Islet precursor cell (in vitro differentiated cells): ENCODE measurements at places on chromosomes 2 and 18.

DNA sequence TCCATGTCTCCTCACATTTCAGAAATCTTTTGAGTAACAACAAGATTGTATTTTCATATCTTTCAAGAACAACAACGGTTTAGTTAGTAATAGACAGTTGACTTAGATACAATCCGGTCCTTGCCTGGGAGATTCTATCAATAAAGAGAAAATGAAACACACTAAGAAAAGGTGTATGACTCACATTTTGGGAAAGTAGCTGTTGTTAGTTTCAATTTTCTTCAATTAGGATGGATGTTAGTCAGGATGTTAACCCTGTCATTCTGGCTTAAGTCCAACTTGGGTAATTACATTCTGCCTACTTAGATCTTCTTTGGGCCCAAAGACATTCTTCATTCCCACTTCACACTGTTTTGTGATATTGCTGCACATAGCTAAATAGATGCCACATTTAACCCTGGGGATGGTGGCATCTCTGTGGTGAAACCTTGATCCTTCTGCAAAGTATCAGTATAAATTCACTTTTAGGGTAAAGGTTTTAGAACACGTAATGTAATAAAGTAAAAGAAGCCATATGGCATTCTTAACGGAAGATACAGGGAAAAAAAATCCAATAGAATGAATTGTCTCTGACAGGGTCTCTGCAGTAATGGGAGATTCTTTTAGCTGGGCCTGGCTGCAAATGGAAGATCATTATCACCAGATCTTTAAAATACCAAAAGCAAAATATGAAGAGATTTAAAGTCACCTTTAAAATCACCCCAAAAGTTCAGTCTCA is 365.5 kb downstream of the FIGN start:
- no peak for DNase-seq

- no peak for DNase-seq
Observed at GRCh38 chr2:203740871-203741281, 34.4 kb downstream of the CD28 start.

DNA sequence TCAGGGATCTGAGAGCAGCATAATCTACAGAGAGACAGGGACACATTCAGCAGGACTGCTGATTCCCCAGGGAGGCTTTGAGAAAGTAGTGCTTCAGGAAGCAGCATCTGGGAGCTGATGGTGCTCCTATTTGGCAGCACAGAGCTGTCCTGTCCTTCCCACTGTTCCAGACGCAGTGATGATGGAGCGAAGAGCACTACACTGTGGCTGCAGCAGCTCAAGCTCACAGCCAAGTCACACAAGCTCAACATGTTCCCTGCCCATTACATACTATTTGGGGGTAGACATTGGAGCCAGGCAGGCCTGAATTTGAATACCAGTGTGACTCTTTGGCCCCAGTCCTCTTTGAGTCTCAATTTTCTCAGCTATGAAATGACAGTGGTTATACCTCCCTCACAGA is 15.2 kb upstream of the GALM start:
- DNase-seq = no peak

- no peak for DNase-seq
Observed at GRCh38 chr18:39053571-39053970, 1488.0 kb upstream of the CELF4 start.

DNA sequence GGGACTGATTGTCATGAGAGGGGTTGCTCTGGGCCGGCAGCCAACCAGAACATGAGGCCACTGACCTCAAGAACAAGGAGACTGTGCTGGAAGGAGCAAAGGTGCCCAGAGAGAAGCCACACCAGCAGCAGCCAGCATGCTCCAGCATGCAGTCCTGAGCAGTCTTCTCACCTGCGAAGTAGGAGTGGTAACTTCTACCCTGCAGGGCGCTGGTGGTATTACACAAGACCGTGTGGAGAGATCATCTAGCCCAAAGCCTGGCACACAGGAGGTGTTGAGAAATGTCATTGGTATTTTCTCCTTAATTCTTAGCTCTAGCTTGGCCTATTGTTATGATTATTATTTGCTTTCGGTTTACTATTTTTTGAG is 132.7 kb downstream of the TSN start:
- peak; percentile 74 for DNase-seq

DNA sequence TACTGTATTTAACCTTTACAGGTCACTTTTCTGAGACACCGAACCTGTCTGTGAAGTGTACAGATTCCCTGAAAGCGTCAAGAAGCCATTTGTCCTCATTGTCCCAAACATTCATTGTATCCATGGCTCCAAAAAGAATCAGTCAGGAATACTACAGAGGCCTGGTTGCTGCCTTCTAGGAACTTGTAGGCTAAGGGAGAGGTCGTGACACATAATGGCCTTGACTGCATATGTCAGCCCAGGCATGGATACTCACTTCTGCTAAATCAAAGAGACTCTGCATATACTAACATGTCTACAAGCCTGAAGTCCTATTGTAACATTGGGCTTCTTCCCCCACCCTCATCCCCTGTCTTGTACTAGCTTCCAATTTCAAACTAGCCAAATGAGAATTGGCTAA is 40.2 kb downstream of the ONECUT2 start:
- DNase-seq = no peak

DNA sequence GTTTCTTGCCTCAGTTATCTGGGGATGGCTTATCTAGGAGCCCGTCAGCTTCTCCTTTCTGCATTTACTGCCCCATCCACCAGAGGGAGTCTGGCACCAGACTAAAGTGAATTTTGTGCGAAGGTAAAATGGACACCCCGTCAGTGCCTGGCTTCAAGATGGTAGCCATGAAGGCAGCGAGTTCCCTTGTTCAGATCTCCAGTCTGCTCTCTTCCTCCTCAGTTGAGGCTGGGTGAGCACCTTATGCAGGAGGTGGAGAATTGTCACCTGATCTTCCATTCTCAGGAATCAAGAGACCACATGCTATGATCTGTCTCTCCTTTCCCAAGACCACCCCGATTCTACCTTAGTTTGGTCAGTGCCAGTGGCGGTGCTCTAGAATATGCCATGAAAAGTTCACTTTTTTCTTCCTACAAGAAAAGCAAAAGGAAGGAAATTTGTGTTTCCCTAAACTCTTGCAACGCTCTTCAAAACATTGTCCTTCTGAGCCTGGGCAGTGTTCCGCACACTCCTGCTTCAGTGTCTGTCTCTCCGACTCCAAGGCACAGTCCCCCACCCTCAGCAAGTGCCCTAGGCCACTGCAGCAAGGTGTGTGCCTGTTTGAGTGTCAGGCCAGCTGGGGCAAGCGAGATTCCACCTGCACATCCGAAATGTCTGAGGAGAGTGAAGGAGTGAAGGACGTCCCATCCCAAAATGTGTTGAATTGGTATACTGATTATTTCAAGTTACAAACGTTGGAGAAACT is 168.6 kb downstream of the SS18 start:
- peak; percentile 65 for DNase-seq

- DNase-seq = no peak
Observed at GRCh38 chr2:134819334-134819733, 19.1 kb upstream of the ACMSD start.

- no peak for DNase-seq
Observed at GRCh38 chr2:219517954-219518778, 3.9 kb downstream of the ASIC4 start.

GRCh38 chr18:30499721-30500120 is 542.8 kb downstream of the DSC3 start:
- no peak for DNase-seq

DNA sequence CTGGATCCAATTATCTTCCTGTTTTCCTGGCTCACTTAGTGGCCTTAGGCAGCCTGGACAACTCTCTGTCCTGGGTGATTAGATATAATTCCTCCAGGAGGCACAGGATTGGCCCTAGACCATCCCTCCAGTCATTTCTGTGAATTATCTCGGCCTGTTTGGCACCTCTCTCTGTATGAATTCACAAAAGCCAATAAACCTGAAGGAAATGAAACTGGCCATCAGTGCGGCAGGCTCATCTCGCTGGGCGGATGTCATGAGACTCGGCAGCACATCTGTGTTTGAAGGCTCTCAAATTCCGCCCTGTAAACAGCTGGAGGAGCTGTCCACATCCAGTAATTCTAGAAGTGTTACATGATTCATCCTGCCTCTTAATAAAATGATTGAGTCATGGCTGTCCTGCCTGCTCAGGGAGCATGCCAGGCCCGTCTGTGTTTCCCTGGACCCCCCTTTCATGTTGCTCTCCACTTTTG is 38.6 kb downstream of the ACOXL start:
- DNase-seq = no peak

GRCh38 chr2:33873076-33873605 is 274.0 kb upstream of the FAM98A start:
- DNase-seq = no peak

DNA sequence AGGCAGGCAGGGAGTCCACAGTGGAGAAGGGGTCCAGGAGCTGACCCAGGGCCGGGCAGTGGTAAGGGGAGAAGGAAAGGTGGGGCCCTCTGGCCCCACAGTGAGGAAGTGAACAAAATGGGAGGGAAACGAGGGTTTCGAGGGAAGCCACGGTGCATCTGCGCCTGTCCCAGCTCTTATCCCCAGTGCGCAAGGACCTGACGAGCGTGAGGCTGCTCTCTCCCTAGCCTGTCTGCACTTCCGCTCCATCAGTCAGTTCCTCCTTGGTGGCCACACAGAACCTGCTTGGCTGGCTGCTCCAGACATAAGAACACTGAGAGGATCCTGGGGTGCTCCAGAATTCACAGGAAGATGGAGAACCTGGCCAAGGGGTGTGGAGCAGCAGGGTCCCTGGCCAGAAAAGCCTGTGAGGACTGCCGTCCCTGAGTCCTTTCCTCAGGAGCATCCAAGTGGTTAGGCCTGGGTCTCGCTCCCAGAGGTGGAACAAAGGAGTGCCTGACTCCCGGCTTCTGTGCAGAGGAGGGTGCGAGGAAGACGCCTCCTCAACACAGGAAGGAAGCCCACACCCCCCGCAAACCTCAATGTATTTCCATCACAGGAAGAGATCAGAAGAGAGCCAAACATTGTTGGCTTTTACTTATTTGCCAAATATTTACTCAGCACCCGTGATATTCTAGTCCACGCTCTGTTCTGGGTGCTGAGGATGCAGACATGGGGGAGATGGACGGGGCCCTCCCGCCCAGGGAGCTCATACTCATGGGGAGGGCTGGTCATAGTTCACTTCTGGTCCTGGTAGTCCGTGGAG is 43.7 kb upstream of the SEMA4C start:
- no peak for DNase-seq

- DNase-seq = no peak
Observed at GRCh38 chr2:1477196-1478040, 64.2 kb downstream of the TPO start.

DNA sequence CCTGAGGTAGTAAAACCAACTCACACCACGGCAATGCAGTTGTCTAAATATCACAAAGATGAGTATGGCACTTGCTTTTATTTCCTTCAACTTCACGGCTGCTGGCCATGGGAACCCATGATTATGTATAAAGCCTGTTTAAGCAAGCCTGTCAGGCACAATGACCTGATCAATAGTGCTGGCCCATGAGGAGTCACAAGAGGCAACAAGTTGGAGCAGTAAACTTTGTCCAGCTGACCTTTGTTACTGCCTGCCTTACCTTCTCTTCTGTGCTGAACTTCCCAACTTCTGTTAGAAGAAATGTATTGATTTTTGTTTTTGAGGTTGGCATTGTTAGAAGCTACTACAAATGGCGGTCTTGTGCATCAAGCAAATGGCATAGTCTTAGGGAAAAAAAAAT is 151.9 kb downstream of the RAB3GAP1 start:
- no peak for DNase-seq

- DNase-seq = no peak
Observed at GRCh38 chr2:43132683-43133301, 93.6 kb downstream of the ZFP36L2 start.

GRCh38 chr2:231243866-231244265 is 45.4 kb downstream of the ARMC9 start:
- DNase-seq = no peak

GRCh38 chr2:140422759-140423158 is 1642.6 kb upstream of the NXPH2 start:
- no peak for DNase-seq

- no peak for DNase-seq
Observed at GRCh38 chr2:220129391-220129790, 502.0 kb downstream of the SLC4A3 start.

GRCh38 chr2:41283079-41283775 is 764.6 kb upstream of the PKDCC start:
- DNase-seq = peak; percentile 83

DNA sequence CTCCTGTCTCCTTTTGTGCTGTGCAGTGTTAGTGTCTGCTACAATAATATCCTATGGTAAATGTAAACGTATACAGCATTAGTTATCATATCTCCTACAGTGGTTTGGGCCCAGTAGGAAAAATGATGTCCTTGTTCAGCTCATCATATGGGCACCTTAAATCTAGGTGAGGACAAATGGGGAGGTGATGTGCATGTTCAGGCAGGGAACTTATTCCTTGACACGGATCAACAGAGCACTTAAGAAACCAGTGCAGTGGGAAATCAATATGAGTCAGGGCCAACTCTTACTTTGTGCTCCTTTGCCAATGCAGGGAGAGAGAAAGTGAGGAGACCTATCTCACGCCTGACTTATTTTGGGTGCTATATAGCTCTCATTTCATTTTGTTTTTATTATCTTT is 76.4 kb downstream of the KLHL14 start:
- no peak for DNase-seq

DNA sequence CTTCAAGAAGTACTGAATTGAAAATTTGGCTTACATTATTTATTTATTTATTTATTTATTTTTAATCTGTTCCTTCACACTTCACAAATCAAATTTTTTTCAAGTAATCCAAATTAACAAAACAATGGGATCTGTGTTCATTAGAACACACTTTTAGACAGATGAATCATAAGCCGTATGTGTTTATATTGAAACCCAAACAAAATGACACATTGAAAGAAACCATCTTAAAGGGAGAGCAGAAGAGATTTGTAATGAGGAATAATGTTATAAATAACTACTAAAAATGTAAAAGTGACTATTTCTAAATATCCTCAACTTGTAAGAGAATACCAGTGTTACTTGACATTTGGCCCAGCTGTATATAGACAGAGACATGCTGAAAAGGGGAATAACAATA is 991.0 kb upstream of the CHAC2 start:
- DNase-seq = no peak

DNA sequence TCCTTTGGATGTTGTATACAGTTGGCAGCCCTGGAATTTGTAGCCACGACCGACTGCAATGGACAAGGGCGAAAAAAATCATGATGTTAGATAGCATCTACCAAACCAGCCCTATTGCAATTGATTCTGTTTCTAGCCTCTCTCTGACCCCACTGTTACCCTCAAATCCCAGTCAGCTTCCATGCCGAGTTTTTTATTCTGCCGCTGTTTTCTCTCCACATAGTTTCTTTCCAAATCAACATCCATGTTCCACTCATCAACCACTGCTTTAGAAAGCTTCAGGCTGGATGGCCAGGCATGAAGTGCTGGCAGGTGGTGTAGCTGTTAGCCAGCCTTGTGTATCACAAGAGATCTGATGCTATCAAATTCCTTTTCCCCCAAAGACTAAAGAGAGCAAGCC is 272.8 kb downstream of the FIGN start:
- no peak for DNase-seq
